ENCODE measurements at places on chromosomes 13 and 19.

DNA sequence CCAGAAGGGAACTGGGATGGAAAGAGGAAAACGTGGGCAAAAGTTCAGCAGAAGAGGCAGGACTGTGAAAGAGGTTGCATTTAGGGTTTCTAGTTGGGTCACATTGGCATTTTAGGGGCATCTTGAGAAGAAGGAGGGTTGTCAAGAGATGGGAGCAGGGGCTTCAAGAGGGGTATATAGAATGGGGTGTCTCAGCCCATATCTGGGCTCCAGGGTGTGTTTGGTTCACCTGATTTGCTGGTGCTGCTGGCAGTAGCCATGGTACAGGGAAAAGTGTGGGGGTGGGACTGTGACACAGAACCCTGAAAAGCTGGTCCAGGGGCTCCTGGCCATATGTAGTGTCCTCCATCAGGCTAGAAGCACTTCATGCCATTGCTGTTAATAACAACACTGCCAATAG lies 22.5 kb downstream of the MAST3 start:
- no peak for DNase-seq

DNA sequence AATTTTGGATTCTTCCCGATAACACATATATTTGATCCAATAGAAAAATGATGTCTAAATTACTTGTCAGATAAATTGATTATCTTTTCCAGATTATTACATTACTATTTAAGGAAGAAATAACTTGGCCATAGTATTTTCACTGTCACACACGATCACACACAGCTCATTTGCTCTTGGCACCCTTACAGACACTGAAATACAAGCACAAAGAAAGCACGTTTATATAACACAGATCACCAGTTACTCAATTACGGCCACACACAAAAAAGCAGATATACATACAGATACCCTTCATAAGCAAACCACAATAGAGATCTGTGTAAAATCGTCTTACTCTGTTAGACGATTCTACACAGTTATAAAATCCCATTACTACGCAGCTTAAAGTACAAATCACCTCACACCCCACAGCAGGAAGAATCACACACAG lies 716 bp upstream of the ZNF420 start:
- DNase-seq, result no peak

GRCh38 chr13:47896546-47896945 lies 104.5 kb downstream of the SUCLA2 start:
- no peak for DNase-seq

GRCh38 chr13:108214441-108215271 lies 680 bp downstream of the LIG4 start:
- DNase-seq, result no peak

- no peak for DNase-seq
Observed at GRCh38 chr19:53980539-53981375, 10.7 kb upstream of the CACNG6 start.
